A549 (cell line): ENCODE measurements at places on chromosomes 3 and 15.

DNA sequence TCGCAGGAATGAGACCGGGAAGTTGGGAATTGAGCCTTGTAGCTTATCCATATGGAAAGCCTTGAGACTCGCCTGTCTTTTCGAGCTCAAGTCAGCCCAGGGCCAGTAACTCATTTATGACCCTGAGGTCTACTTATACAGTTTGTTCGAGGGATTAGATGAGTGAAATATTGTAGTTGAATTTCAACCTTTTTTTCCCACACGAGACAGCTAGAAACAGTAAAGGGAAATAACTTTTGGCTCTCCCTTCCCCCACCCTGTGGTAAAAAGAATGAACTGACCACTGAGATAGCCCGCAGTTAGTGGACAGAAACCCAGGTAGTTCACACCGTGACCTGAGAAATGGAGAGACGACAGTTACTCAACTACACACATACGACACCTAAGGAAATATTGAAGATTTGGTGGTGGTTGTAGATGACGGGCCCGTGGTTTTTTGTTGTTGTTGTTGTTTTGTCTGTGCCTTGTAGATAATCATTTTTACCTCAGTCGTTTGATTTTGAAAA, 841 bp downstream of the EIF3J start:
- DNase-seq = no peak

- no peak for DNase-seq
Observed at GRCh38 chr15:64807051-64807749, 18.2 kb downstream of the PIF1 start.

DNA sequence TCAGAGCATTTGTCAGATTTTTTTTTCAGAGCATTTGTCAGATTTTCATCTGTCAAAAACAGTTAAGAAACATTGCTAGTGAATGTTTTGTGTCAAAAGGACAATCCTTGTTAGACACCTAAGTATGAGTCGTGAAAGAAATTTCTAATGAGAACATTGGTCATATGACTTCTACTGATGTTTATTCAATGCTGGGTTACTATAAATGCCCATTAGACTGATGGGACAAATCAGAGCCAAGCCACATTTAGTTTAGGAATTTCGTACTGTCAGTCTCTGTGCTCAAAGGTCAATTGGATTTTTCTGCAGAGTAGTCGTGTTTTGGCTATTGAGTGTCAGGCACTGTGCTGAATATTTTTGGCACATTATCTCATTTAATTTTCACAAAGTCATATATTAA, 31.6 kb downstream of the TSC22D2 start:
- no peak for DNase-seq

- no peak for DNase-seq
Observed at GRCh38 chr15:50888054-50888453, 20.4 kb upstream of the AP4E1 start.

- DNase-seq = no peak
Observed at GRCh38 chr3:170809975-170810357, 60.0 kb downstream of the RPL22L1 start.

- DNase-seq = no peak
Observed at GRCh38 chr3:12462159-12462947, 21.9 kb upstream of the TSEN2 start.

DNA sequence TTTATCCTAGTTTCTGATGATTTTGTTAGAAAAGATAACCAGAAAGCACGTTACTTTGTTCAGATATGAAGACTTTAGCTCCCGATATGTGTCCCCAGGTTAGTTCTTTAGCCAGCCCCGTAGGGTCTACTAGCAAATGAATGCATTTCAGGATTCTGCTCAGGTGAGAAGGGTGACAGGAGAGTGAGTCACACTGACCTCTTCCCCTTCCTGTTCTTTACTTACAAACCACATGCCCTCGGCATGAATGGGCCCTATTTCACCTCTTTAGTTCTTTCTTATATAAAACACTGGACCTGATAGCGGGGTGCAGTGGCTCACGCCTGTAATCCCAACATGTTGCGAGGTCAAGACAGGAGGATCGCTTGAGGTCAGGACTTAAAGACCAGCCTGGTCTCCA, 98.4 kb downstream of the SLC49A4 start:
- no peak for DNase-seq

GRCh38 chr15:55183679-55184078, 13.1 kb downstream of the RSL24D1 start:
- no peak for DNase-seq

GRCh38 chr3:183958226-183958625, 59.5 kb downstream of the ABCC5 start:
- no peak for DNase-seq

DNA sequence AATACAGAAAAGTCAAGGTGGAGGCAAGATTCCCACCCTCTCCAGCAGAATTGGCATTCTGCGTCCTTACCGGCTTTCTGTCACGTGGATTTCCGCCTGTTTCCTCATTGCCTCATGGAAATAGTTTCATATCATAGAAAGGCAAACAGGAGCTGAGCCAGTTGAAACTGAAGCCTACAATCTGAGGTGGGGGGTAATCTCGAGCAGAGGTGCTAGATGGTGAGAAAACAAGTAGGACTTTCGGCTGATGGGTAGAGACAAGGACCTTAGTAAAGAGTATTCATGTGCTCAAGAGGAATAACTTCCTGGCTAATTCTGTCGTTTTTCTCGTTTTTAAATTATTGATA, 39.9 kb downstream of the LRCH3 start:
- DNase-seq = no peak

DNA sequence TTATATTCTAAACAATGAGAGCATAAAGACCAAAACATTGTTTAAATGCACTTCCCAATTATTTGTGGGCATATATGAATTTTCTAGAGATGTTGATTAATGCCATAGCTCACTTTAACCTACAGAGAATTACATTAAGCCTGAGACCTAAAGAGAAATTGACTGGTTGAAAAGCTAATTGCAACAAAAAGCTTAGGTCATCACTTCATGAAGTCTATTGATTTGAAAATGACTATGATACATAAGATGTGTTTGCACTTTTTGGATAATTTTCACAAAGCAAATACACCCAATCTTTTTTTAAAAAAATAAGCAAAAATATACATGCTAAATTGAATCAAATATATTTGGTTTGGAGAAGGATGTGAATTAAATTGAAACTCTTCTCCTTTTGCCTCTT, 532.8 kb upstream of the GOLIM4 start:
- DNase-seq = no peak

GRCh38 chr3:173410436-173410835, 12.9 kb downstream of the NLGN1 start:
- no peak for DNase-seq

GRCh38 chr15:64686130-64686735, 89.2 kb downstream of the RBPMS2 start:
- peak; percentile 67 for DNase-seq

- DNase-seq = peak; percentile 31
Observed at GRCh38 chr15:41917767-41918430, 24.0 kb upstream of the SPTBN5 start.

GRCh38 chr3:12470680-12471079, 13.6 kb upstream of the TSEN2 start:
- DNase-seq = no peak

DNA sequence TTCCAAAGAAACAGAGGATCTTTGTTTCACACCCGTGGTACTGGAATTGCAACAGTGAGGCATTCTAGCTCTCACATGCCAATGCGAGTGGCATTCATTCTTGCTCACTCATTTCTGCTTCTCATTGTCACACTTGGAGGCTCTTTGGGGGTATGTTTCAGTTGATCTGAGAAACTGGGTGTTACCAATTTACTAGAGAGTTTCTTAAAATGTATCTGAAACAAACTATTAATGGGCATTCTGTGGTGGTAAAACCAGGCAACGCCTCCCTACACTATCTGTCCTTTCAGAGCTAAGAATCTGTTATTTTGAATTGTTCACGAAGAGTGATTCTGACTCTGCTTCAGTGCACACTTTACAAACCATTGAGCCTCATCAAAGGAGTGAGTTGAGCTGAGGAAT, 140.6 kb upstream of the BHLHE40 start:
- no peak for DNase-seq

- DNase-seq = no peak
Observed at GRCh38 chr15:29070471-29071231, 184.9 kb downstream of the APBA2 start.

DNA sequence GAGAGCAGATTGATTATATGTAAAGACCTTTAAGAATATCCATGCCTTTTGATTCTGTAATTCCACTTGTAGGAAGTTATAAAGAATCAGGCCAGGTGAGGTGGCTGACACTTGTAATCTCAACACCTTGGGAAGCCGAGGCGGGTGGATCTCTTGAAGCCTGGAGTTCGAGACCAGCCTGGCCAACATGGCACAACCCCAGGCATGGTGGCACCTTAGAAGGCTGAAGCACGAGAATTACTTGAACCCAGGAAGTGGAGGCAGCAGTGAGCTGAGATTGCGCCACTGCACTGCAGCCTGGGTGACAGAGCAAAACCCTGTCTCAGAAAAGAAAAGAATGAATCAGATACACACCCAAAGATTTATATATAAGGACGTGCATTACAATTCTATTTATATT, 33.9 kb downstream of the HRH1 start:
- DNase-seq = no peak

GRCh38 chr3:60343831-60344230, 907.4 kb downstream of the FHIT start:
- DNase-seq = no peak

- DNase-seq = no peak
Observed at GRCh38 chr3:10553591-10554235, 48.3 kb upstream of the ATP2B2 start.

DNA sequence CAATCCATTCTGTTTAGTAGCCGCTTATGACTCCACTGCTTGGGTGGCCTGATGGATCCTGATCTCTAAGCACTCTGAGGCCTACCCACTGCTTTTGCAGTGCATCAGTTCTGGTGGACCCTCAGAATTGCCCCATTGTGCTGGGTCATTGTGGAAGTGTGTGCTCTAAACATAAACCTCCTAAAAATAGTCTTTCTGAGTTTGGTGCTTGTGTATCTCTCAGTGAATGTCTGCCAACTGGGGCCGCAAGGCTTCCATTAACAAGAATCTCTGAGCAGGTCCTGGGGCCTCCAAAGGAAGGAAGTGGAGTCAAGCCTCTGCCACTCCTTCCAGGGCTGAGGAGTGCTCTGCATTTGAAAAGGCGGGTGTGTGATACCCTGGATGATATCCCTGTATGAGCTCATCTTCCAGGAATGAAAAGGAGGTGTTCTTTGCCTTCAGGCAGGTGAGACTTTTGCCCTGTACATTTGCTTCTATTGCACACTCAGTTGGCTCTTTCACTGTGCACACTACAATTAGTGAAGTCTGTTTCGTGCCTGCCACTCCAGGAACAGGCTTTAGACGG, 80.0 kb upstream of the CACNA2D3 start:
- no peak for DNase-seq

DNA sequence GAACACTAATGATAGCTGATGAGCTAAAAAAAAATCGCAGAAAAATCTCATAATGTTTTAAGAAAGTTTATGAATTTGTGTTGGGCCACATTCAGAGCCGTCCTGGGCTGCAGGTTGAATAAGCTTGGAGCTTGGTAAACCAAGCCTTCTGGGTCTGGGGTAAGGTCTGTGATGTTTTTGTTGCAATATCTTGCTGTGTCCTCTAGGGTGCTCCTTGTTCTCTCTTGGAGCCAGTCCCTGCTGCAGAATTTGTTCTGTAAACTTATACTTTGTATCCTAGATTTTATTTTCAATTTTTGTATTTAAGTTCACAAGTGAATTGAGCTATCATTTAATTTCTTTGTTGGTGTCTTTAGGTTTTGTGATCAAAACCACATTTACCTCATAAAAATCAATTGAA, 143.7 kb downstream of the NR1D2 start:
- peak; percentile 28 for DNase-seq

- DNase-seq = no peak
Observed at GRCh38 chr3:35862057-35862456, 222.7 kb downstream of the ARPP21 start.

DNA sequence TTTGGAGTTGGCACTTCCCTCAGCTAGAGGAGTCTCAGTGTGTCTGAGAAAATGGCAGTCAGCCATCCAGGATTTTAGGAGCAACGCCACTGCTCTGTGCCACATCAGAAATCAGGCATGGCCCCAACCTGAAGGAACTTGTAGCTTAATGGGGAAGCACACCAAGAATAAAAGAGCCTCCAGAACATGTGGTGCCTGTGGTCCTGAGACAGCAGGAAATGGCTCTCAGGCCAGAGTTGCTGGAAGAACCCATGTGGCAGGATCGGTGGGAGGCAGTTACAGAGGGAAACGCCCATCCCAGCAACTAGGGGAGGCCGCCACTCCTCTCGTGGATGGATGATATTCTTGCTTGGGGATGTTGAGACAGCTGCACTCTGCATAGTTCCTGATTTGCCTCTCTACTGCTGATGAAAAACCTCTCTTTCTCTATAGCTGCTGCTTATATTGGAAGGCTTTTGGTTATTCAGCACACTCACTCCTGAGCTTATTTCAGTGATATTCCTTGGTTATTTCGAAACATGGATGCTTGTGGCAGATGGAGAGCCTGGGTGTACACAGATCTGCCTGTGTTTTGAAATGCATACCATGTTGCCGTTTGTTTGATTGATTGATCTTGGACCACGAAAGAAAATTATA, 52.4 kb downstream of the KLHL25 start:
- no peak for DNase-seq

DNA sequence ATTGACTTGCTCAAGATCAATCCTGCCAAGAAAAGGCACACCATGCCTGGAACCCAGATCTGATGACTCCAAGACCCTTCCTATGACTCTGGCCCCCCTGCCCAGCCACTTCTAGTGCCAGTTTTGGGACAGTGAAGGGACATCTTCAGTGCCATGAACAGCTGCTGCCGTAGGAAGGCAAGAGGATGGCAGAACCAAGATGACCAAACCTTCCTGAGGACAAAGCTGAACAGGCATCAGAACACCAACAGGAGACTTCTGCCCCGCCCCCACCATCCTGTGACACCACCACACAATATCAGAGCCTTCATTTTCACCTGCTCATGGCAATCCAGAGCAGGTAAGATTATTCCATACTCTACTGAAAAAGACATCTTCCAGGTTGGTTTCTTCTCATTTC, 33.0 kb downstream of the ZNF445 start:
- DNase-seq = no peak

DNA sequence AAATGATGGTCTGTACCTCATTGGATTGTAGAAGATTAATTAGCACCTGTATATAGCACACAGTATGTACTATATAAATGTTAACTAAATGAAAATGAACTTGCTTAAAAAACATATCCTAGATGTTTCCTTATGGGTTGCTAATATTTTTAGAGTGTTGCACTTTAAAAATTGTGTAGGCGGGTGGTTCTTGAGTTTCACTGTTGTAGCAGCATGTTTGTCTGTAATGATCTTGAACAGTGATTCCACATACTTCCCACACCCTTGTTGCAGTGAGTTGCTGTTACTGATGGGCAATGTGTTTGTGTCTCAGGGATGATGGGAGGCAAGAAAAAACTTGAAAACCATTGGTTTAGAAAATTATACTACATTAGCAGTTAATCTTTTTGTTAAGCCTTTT, 22.0 kb downstream of the USP3 start:
- no peak for DNase-seq

DNA sequence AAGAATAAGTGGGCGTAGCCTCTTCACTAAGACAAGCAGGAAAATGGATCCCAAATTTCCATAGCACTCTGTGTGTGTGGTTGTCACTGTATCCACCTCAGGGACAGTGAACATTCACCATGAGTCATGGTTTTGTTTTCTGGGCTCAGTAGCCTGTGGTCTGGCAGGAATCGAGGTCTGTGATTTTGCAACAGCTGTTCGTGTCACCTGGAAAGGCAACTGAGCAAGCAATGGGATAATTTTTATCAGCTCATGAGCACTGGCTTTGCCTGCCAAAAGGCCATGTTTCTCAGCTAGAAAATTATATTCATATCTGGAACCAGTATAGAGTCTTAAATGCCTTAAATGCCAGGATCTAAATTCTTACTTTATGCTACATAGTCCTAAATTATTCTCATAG, 60.9 kb downstream of the STRIT1 start:
- DNase-seq = peak; percentile 6

- DNase-seq = peak; percentile 21
Observed at GRCh38 chr15:62505762-62506161, 340.7 kb upstream of the C2CD4B start.
